ENCODE measurements at places on chromosomes 13 and 19. TPM values are rescaled to one million over a fixed set of nuclear protein-coding genes. Genes with fewer than 3 reads are reported as not detected.

Gene MAP4K1
- 0.16 TPM for total RNA-seq

Gene GNA15
- 1.9 TPM for total RNA-seq

Gene DHDH
- total RNA-seq = not detected

Gene PLVAP
- total RNA-seq = 0.94 TPM

- DNase-seq = peak; percentile 93
Measured at GRCh38 chr19:37251308-37252229, 33.6 kb downstream of the ZNF383 start.

DNA sequence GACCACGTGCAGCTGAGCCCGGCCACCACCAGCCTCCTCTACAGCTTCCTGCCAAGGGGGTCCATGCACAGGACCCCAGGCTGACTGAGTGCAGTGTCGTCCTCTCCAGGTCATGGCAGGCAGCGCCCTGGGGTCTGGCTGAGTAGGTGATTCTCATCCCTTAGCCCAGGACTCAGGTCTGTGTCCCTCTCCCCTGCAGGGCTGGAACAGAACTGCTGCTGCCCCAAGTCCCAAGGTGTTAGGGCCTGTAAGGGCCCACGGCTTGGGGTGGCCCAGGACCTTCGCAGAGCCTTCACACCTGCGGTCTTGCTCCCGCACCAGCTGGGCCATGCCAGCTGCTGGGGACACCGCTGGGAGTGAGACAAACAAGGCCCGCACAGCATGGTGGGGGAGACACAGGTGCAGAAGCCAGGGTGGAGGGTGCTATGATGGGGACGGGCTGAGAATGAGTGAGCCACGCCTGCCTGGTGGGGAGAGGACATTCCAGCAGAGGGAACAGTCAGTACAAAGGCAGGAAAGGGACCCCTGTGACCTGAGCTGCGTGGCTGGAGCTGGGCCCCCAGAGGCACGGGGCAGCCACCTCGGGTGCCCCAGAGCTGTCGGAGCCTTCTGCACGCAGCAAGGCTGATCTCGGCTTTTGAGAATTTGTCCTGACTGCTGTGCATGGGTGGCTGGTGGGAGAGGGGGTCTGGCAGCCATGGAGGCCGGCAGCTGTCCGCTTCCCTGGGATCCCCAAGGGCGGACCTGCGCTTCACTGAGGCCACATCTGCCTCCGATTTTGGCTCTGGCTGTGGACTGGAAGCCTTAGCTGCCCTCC lies 11.9 kb downstream of the PLEKHF1 start:
- no peak for DNase-seq

DNA sequence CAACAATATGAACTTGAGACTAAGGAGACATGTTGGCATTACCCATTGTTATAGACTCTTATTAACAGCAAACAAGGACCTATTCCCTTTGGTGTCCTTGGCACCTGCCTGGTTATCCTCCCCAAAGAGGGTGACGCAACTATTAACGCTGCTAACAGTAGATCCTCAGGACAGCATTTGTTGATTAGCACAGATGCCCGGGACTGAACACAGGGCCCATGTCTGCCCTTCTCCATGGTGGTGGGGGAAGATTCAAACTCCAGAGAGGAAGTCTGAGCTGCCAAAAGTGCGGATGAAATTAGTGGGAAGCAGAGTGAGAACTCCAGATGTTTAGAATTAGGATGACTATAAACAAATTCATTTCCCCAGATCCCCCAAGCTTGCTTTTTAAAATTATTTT lies 101.2 kb upstream of the RAP2A start:
- no peak for DNase-seq

- no peak for DNase-seq
Measured at GRCh38 chr19:8306235-8307054, 1.7 kb downstream of the CD320 start.

DNA sequence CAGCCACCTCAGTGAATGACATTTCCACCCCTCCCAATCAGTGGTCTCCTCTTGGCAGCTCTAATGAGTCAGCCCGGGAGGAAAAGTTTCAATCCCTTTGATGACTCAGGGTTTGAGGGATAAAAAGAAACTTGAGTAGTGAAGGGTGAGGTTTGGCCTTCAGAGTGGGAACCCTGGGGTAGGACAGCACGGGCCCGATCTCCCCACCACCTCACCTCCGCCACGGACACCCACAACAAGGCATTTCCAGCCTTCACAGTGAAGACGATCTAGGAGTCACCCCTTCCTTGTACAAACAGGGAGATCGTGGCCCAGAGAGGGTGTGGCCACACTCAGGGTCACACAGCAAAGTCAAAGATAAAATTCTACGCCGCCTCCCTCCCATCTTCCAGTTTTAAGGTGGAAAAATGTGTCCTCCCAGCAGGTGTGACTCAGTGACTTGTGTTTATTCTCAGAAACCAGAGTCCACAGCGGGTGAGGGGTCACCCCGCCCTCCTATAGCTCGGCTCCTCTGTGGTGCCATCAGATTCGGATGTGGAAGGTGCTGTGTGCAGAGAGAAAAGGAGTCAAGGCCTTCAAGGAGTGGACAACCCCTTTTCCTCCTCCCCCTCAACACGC lies 12.3 kb downstream of the CIB3 start:
- DNase-seq = no peak

DNA sequence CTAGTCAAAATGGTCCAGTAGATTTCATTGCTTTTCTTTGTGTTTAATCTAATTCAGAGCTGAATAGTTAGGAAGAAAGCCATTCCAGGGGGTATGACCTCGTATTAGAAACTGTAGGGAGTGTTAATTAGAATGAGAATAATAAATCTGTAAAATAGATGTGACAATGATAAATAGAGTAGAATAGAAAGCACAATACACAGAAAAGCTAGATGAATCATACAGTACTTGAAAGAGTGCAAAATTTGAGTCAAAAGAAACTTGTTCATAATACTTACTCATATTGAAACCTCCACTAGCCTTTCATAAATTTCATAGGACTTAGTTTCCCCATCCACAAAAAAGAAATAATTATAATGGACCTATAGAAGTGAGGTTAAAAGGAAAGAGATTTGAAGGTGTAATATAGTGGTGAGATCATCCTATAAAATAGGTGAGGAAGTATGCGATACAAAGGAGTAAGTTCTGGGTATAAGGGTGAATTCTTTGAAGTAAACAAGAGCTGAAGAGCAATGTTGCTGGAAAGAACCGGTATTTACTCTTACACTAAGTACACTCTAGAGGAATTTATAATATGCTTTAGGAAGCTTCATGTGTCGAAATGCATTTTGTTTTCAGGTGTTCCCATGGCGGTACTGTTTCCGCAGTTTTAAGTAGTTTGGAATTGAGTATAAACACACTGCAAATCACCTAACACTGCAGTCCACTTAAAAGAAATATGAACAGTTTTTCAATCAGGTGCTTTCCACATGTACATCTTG lies 21.9 kb downstream of the PCDH17 start:
- no peak for DNase-seq

- DNase-seq = no peak
Measured at GRCh38 chr19:3151563-3152418, 16.0 kb downstream of the GNA15 start.

DNA sequence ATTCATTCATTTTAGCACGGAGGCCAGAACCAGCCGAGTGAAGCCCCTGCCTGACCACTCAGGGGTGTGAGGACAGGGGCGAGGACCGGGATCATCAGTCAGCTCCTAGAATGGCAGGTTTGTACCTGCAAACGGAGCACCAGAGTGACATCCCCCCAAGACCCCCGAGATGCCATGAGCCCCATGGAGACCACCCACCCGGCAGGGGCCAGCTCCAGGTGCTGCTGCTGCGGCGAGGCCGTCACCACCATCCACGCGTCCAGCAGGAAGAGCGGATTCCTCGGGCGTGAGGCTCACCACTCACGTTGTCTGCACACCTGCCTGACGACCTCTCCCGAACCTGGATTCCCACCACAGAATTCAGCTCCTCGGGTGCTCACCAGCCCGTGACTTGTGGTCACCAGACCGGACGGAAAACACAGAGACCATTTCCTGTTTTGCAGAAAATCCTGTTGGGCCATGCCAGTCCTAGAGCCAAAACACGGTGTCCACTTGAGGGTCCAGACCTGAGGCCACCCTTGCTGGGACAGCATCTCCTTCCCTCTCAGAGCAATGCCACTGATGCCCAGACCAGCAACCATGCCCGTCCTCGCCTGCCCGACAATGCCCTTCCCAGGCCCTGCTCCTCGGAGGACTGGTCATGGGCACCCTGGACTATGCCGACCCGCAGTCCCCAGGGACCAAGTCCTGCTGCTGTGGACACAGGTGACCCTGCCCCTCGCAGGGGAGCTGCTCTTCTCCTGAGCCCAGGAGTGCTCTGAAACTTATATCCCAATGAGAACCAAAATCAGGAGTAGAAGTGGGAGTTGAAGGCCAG lies 74.2 kb downstream of the RASA3 start:
- no peak for DNase-seq

- peak; percentile 10 for DNase-seq
Measured at GRCh38 chr13:45143346-45143751, 23.0 kb downstream of the GTF2F2 start.

DNA sequence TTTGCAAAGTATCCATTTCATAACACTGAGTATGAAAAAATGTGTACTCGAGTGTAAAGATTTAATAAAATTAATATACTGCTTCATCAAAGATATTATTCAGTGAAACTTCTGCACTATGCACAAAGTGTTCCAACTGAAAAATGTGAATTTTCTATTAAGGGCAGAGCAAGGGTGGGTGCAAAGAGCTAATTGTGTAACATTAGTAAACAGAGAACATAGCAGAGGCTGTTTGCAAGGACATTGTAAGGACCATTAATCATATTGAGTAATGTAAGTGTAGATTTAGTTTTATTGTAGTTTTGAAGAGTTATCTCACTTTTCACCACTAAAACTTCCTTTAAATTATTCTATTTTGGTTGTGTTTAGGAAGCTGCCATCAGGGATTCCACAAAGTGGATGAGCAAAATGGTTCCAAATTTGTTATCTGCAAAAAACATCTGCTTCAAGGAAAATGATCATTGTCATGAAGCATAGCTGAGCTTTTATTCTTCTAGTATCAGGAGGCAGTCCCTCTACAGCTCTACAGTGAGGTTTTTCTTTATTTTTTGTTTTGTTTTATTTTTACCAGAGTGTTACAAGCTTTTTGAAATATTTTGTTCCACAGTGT lies 1375.4 kb downstream of the SLITRK1 start:
- no peak for DNase-seq

- DNase-seq = no peak
Measured at GRCh38 chr13:28421676-28422410, 73.1 kb downstream of the FLT1 start.

GRCh38 chr13:73683746-73684145 lies 450.5 kb downstream of the KLF12 start:
- DNase-seq = no peak

GRCh38 chr19:1103708-1104310 lies at the start of gene GPX4:
GPX4 (plus strand) TSS chr19:1103994; CDS start chr19:1104044, 50 bp downstream.
- DNase-seq = peak; percentile 98

GRCh38 chr13:108276060-108276459 lies 6.5 kb downstream of the TNFSF13B start:
- DNase-seq = no peak

DNA sequence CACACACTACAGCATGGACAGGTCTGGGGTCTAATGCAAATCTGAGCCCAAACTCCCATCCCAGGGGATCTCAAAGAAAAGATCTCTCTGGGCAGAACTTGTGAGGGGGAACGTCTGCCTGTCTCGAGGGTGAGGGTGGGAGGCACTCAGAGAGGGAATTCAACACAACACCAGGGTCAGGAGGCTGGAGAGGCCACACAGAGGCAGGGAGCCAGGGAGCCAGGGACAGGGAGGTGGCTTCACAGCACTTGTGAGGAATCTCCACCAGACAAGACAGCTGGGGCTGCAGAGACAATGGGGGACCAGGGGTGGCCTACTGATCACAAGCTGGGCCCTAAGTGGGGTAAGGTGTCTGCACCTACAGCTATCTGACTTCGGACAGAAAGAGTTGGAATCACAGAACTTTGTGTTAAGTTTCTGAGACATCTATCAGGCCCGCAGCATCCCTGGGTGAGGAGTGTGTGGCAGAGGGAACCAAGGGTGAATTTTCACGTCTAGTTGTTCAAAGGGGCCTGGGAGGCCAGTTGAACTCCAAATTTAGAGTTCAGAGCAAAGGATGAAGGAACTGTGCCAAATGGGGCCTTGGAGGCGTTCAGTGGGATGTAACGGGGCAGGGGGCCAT lies 12.7 kb upstream of the AKAP8L start:
- DNase-seq = no peak

DNA sequence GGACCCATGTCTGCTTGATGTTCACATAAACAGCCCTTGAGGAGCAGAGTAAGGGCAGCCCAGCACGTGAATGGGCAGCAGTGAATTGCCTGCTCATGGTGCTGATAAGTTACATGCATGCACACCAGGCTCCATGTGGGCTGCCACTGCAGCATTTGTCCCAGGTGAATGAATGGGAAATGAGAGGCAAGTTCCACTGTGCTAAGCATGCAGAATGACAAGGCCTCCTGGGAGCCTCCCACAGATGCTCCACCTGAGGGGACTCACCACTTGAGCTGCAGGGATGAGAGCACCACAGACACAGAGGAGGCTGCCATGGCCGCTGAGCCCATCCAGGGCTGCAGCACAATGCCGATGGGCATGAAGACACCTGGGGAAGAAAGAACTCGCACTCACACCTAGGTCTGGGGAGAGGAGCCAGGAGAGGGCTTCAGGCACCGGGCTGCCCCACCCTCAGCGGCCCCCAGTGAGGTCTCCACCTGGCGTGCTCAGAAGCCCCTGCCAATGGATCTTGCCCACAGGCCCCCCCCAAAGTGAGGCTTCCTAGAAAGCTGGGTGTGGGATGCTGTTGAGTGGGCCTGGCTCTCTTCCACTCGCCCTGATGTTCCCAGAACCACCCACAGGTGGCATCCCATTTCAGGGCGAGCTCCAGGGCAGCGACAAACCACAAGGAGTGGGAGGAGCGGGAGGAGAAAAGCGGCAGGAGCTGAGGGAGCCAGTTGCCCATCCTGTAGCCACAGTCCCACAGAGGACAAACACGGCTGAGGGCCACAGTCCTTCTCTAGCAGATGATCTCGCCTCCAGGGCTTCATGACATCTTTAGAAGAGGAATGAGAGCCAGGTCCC lies 73.8 kb downstream of the CCDC70 start:
- DNase-seq = no peak

- no peak for DNase-seq
Measured at GRCh38 chr19:24029941-24030636, 56.9 kb upstream of the ZNF254 start.

GRCh38 chr13:84985860-84986259 lies 813.4 kb downstream of the SLITRK6 start:
- DNase-seq = no peak

DNA sequence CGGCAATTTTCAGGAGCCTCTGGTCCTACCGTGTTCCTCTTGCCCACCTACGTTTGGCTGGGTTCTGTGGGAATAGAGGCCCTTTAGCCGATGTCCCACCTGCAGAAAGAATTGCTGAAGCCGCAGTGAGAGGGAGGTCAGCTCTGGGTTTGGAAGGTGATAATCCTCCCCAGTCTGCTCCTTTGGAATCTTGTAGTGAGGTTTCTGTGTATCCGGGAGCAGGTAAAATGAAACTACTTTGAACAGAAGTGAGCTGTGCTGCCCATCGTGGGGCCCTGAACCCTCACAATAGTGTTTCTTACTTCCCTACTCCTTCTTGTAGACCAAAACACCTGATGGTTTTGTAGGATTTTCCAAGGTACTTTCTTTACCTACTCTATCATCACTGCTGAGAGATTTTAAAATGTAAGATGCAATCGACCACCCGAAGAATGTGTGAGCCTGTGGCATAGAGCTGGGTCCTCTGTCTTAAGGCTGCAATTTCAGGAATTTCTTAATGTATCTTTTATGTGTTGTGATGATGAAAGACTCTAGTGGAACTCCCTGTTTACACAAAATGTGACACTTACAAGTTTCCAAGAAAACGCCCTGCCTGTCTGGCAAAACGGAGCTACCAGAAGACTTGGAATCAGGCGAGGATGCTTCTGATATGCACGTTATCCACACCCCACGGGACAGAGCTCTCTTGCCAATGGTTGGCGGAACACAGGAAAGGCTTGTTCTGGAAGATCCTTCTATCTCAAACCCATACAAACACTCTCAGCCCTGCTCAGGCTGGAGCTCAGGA lies 76.1 kb downstream of the RGCC start:
- no peak for DNase-seq

Measured in occipital lobe (tissue), 3 donors.